ENCODE measurements at places on chromosomes 6 and 20.

GRCh38 chr6:140275725-140276124, 901.3 kb upstream of the CITED2 start:
- DNase-seq = no peak

GRCh38 chr6:128413291-128413690, 107.1 kb downstream of the PTPRK start:
- DNase-seq = no peak

- no peak for DNase-seq
Observed at GRCh38 chr6:25137916-25138232, 141.3 kb upstream of the CARMIL1 start.

GRCh38 chr6:42045538-42046460, 4.5 kb upstream of the TAF8 start:
- DNase-seq = peak; percentile 61

GRCh38 chr6:90062667-90063066, 168.4 kb downstream of the GJA10 start:
- no peak for DNase-seq

DNA sequence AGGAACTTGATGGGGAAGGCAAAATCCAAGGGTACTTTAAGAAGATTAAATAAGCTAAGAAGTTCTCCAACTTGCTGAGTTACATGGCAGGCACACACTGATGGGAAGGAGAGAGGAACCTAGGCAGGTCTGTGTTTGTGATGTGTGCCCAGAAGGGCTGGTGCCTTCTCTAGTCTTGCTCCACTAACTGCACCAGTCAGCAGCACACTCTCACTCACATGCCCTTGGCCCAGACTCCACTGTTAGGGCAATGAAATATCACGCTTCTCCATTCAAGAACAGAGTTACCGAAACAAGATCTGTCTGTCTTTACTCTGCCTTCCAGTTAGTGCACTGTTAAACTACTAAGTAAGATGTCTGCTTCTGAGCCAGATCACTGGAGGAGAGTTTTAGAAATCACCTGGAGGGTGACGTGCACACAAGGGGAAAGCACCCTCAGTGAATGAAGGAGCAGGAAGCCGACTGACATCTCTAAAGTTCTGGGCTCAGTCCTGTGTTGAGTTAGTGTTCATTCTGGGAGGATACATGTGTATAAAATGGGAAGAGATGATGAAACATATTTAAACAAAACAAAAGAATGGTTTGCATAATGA, 251.1 kb downstream of the FOXC1 start:
- DNase-seq = no peak

- no peak for DNase-seq
Observed at GRCh38 chr6:24950218-24950941, 14.6 kb upstream of the RIPOR2 start.

GRCh38 chr6:86888301-86888700, 49.0 kb upstream of the HTR1E start:
- no peak for DNase-seq

- no peak for DNase-seq
Observed at GRCh38 chr6:25251426-25251825, 27.7 kb upstream of the CARMIL1 start.

GRCh38 chr6:246352-246751, 45.9 kb upstream of the DUSP22 start:
- DNase-seq = no peak

- DNase-seq = no peak
Observed at GRCh38 chr6:14727494-14728395, 518.1 kb upstream of the JARID2 start.

- no peak for DNase-seq
Observed at GRCh38 chr6:53432318-53433161, 83.8 kb upstream of the ELOVL5 start.

DNA sequence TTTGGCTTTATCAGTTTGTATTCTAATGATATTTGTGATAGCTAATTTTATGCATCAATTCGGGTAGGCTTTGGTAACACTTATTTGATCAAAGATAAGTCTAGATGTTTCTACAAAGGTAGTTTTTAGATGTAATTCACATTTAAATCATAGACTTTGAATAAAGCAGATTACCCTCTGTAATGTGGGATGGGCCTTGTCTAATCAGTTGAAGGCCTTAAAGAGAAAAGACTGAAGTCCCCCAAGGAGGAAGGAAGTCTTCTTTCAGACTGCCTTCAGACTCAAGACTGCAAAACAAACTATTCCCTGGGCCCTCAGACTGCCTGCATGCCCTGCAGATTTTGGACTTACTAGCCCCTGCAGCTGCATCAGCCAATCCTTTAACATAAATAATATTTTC, 178.5 kb downstream of the TRDN start:
- no peak for DNase-seq

DNA sequence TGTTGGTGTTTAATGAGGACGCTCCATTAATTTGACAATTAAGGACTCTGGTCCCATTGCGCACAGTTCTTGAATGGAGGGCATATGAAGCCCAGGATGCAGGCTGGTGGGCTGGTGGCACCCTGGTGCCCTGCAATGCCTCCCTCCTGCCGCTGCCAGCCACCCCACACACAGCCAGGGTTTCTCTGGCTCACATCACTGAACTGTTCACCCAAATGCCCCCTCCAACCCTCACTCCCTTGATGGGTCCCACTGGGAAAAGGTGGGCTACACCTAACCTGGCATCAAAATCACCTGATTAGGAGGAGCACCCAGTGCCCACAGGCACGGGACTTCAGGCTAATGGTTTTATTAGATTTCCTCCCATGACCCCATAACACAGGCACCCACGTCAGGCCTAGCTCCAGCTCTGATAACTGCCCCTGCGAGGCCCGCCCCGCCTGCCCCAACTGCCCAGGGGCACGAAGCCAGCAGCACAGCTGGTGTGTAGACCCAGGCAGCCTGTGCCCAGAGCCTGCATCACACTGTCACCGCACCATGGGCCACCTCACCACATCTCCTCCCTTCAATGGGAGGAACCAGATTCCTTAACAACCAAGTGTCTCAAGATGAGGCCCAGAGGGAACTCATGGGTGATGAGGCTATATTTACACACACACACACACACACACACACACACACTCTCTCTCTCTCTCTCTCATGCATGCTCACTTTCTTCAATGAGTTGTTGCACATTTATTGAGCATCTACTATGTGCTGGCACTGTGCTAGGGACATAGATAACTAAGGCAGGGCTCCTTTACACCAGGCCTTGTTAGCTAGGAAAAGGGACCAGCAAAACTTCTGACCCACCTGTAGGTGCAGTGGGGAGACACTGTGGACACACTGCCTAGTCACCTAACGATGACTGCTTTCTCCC, 107.3 kb downstream of the NOL4L start:
- no peak for DNase-seq

- no peak for DNase-seq
Observed at GRCh38 chr20:37096415-37097041, 731 bp upstream of the RBL1 start.

GRCh38 chr20:58839474-58839874, 11.2 kb downstream of the GNAS-AS1 start:
- no peak for DNase-seq

DNA sequence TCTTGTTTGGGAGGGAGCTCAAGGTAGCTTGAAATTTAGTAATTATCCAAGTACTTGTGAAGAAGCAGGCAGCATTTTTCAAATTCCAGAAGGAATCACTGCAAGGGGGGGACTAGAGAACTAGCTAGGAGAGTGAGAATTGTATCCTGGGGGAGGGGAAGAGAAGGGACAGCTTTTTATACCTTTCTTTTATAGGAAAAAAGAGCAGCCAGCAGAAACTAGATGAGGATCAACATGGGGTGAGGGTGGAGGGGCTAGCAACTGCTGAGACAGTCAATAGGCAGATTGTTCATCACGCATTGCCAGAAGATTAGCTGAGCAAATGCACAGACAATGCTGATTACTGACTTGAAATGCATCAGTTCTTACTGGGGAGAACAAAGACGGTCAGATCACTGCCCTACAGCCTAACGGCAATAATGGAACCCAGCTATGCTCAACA, 514.3 kb upstream of the CITED2 start:
- DNase-seq = no peak

- DNase-seq = no peak
Observed at GRCh38 chr20:50055524-50056083, 57.3 kb downstream of the UBE2V1 start.

DNA sequence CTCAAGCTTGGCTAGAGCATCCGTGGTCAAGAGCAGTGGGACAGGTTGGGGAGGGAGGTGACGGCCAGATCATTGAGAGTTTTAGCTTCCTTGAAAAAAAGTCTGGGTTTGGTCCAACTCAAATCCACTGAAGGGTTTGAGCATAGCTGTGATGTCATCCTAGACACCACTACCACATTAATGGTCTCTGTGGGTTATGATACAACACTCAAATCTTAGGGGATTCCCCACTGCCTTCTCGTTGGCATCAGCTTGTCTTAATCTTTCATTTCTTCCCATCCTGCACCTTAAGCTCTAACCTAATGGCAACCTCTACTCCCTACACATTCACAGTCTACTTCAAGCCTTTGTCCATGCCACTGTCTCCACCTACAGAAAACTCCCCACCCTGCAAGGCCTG, 77.3 kb downstream of the BMP6 start:
- DNase-seq = no peak

DNA sequence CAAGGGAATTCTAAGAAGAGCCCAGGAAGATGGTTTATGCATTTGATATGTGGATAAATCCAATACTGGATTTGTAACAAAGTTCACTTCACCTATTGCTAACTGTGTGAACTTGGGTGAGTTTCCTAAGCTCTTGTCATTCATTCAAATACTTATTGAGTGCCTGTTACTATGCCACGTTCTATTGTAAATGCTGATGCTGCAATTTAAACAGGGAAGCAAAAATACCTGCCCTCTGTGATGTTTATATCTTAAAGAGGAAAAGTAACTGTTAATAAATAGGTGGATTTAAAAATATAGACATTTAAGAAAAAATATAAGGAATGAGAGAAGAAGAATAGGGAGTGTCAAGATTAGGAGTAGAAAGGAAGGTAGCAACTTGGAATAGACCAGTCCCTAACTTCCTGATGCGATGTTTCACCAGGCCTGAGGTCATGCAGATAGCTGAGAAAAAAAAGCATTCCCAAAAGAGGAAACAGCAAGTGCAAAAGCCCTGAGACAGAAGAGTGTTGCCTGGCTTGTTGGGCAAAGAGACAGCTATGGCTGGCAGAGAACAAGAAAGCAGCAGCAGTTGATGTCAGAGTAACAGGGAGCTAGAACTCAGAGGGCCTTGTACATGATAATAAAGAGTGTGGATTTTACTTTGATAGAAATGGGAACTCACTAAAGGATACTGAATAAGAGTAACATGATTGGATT, 54.3 kb upstream of the TCF21 start:
- DNase-seq = no peak

- DNase-seq = no peak
Observed at GRCh38 chr20:2296524-2297356, 939 bp downstream of the TGM3 start.

DNA sequence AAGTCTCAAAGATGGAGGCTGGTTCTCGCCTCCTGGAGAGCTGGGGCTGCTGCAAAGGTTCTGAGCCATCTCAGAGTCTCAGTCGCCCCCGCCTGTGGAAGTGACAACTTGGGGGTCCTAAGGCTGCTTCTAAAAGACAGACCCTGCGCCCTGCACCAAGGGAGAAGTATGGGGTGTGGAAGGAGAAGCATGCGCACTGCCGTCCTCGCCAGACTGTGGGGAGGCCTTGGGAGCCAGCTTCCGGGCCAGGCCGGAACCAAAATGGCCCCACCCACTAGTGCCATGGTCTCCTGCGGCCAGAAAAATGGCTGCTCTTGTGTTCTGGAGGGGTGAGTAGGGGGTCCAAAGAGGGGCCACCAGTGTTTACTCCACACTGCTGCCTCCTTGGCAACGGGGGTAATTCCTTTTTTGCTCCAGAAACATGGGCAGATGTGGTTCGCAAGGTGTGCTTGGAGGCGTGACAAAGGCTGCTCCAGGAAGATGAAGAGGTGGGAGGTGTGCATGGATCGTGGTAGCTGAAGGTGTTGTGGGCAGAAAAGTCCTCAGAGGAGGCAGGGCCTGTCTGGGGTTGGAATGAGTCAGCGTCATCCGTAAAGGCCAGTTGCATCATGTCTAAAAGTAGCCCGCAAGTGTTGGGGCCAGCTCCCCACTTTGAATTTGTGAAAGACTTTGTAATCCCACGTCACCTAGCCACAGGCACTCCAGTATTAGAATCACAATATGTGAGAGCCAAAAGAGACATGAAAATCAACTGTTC, 329.8 kb upstream of the SOX4 start:
- DNase-seq = no peak

DNA sequence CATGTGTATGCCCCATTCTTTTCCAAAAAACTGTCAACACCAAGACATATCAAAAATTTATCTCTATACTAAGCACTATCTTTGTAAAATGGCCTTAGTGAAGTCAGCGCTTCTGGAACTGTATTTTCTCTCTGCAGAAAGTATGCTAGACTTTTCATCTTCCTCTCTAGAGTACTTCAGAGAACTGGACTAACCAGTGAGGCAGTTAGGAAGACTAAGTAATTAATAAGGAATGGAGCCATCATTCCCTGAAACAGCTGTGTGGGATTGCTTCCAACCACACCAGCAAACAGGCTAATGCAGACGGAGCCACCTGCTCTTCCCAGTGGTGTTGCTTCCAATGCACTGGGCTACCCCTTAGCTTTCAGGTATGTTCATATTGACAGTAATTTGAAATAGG, 169.1 kb upstream of the FUT9 start:
- no peak for DNase-seq

DNA sequence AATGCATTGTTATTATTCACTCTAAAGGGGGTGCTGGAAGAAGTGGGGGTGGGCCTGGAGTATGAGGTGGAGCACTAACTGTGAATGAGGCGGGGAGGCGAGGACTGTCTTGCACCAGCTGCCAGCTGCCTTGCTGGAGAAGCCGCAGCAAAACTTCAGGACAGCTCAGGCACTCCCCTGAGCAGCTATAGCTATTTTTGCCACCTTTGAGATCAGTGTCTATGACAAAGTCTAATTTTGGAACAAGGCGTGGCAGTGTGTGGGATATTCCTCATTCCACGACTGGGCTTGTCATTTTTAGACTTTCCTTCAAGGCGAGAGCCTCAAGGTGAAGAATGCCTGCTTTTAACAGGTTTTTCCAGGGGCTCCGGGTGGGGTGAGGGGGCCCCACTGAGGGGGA, 143.8 kb downstream of the DOK5 start:
- DNase-seq = no peak

DNA sequence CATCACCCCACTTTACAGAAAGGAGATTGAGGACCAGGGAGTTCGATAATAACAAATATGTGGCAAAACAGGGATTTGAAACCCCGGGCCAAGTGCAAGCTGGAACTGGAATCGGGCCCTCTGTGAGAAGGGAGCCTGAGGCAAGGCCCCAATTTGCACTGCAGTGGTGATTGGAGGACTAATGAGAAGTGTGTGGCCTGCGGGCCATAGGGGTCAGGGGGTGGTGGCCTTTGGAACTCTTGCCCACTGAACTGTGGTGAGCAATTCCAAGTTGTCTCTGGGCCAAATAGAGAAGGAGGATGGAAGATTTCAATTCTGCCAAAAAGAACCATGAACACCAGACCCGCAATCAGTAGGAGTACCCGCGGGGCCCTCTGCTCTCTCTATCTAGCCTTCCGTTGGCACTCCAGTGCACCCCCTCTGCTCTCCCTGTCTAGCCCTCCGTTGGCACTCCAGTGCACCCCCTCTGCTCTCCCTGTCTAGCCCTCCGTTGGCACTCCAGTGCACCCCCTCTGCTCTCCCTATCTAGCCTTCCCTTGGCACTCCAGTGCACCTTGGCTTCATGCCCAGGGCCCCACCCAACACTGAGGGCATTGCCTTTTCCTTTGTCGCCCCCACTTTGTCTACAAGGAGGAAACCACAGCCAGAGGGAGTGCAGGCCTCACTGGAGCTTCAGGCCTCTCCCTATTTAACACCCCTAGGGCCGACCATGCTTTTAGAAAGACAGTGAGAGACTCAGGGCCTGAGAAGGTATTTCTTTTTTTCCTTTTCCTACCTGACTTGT, 6.0 kb upstream of the PTPRA start:
- no peak for DNase-seq

Measured in stimulated activated CD4-positive, alpha-beta T cell treated with anti-CD3 and anti-CD28 coated beads, TNF-alpha, amount 100 ng/mL, for 1 hour (primary cell).